ENCODE measurements at places on chromosomes 2 and 18. TPM values are rescaled to one million over a fixed set of nuclear protein-coding genes. Genes with fewer than 3 reads are reported as not detected.

PTPRN gene
- not detected for polyA plus RNA-seq

AKAIN1 gene
- polyA plus RNA-seq = not detected

ZC3H6 gene
- polyA plus RNA-seq = 7.7 TPM

SLC23A3 gene
- polyA plus RNA-seq = not detected

DNA sequence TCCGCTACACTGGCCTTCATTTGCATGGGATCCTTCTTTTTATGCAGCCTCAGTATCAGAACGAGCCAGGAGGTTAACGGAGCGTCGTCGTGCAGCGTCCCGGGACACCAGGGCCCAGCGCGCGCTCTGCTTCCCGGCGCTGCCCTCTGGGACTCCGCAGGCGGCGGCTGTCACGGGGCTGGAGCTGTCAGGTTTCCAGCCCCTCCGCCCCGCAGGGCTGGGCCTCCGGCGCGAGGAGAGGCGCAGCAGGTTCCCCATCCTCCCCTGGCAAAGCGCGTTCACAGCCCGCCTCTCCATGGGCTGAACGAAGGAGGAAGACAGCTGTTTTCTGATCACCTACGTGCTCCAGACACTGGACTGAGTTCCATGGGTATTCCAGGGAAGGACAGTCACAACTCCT lies 12.5 kb upstream of the PAX8 start:
- H3K36me3 ChIP-seq = no peaks in the 10 kb centered on the region
- no peak overlapping the region for H3K27ac ChIP-seq
- no peak for DNase-seq

DNA sequence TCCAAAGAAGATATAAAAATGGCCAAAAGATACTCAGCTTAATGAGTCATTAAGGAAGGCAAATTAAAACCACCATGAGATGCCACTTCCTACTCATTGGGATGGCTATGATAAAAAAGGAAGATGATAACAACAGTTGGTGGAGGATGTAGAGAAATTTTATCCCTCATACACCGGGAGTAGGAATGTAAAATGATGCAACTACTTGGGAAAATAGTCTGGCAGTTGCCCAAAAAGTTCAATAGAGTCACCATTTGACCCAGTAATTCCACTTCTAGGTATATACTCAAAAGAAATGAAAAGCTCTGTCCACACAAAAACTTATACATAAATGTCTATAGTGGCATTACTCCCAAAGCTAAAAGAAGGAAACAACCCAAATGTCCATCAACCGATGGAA lies 10.1 kb upstream of the SULT1C2 start:
- no peak overlapping the region for H3K27ac ChIP-seq
- no peaks in the 10 kb centered on the region for H3K4me1 ChIP-seq
- no peak overlapping the region for H3K4me3 ChIP-seq
- H3K36me3 ChIP-seq = no peaks in the 10 kb centered on the region
- H3K27me3 ChIP-seq = no peaks in the 10 kb centered on the region
- no peak for DNase-seq
